ENCODE measurements at places on chromosomes 13 and 19.

- no peak for DNase-seq
Measured at GRCh38 chr19:51025401-51025800, 1.0 kb downstream of the KLK11 start.

GRCh38 chr13:114146629-114147028 is 14.2 kb upstream of the RASA3 start:
- DNase-seq = no peak

DNA sequence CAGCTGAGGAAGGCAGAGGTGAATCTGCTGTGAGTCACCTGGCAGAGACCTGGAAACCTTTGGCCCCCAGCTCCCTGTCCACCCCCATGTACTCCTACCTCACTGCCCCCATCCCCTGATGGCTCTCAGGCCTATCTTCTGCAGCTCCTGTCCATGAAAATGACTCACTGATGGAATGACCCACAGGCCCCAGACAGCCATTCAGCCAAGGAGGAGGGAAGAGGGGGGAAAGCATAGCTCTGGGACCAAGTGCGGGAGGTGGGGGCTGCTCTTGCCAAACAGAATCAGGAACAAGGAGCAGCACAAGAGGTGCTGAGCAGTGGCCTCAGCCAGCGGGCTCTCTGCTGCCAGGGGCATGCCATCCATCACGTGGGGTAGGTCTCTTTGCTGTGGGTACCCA is 111.4 kb upstream of the C1QTNF9B start:
- no peak for DNase-seq

DNA sequence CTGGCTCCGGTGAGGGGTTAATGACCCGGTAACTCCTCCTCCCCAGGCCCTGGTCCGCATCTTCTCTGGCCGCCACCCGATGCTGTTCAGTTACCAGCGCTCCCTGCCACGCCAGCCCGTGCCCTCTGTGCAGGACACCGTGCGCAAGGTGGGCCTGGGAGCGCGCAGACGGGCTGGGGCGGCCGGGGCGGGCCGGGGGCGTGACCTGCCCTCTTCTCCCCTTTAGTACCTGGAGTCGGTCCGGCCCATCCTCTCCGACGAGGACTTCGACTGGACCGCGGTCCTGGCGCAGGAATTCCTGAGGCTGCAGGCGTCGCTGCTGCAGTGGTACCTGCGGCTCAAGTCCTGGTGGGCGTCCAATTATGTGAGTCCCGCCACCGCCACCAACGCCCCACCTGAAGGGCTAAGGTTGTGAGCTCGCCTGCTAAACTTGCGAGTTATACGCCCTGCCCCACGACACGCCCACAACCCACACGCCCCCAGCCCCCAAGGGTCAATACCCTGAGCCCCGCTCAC is 10.4 kb downstream of the CPT1C start:
- DNase-seq = no peak

Data from stimulated activated CD4-positive, alpha-beta T cell treated with anti-CD3 and anti-CD28 coated beads, Interleukin-12 subunit alpha, Interleukin-12 subunit beta, amount 100 ng/mL, for 4 hours (primary cell).